Heart right ventricle (tissue), 16 donors: ENCODE measurements at places on chromosomes 6 and 20. TPM values are rescaled to one million over a fixed set of nuclear protein-coding genes. Genes with fewer than 3 reads are reported as not detected.

GRCh38 chr6:74705451-74705850, 500.4 kb downstream of the COL12A1 start:
- DNase-seq, result no peak

DNA sequence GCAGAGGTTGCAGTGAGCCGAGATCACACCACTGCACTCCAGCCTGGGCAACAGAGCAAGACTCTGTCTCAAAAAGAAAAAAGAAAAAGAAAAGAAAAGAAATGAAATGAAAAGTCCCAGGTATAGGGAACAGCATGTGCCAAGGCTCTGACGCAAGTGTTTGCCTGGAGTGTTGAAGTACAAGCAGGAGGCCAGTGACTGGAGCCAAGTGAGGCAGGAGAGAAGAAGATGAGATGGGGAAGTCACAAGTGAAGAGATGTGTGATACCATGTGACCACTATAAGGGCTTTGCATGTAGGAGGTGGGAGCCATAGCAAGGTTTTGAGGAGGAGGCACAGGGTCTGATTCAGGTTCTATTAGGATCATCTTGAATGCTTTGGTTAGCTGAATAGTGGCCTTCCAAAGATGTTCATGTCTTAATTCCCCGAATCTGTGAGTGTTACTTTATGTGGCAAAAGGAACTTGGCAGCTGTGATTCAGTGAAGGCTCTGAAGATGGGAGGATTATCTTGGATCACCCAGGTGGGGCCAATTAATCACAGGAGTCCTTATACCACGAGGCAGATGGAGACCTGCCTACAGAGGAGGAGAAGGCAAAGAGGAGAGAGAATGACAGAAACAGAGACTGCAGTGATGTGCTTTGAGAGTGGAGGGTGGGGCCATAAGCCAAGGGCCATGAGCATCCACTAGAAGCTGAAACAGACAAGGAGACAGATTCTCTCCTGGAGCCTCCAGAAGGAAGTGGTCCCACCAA, 91.1 kb upstream of the PTPN1 start:
- DNase-seq, result no peak

GRCh38 chr20:36112112-36112511, 42.4 kb upstream of the EPB41L1 start:
- no peak for DNase-seq

CDH26 gene
- 2.4 TPM for polyA plus RNA-seq

CSNK2B gene
- polyA plus RNA-seq, result 109 TPM

SMPD2 gene
- polyA plus RNA-seq, result 8.9 TPM

COL9A1 gene
- polyA plus RNA-seq, result 0.51 TPM
